ENCODE measurements at places on chromosomes 13 and 19.

DNA sequence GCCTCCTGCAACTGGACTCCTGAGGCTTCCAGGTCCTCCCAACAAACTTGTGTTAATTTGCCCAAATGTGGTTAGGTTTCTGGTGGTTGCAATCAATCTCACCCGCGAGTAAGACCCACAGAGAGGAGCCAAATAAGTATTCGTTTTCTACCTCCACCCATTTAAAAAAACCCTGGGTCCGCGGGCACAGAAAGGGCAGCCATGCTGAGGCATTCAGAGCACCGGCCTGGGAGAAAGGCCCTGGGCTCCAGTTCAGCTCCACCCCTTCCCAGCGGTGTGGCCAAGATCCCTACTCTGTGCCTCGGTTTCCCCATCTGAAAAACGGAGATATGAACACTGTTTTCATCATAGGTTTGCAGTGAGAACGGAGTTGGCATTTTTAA, 56.9 kb downstream of the PEPD start:
- H3K4me1 ChIP-seq = no peaks in the 10 kb centered on the region
- no peak for DNase-seq
- H3K4me3 ChIP-seq = no peak overlapping the region
- no peaks in the 10 kb centered on the region for H3K27me3 ChIP-seq

GRCh38 chr19:41356984-41357739, 3.4 kb upstream of the TGFB1 start:
- H3K4me3 ChIP-seq = no peak overlapping the region
- H3K4me1 ChIP-seq = peaks cover 8% of the 10 kb centered on the region
- H3K27me3 ChIP-seq = no peaks in the 10 kb centered on the region
- H3K27ac ChIP-seq = no peak overlapping the region
- H3K36me3 ChIP-seq = no peaks in the 10 kb centered on the region
- DNase-seq = no peak

DNA sequence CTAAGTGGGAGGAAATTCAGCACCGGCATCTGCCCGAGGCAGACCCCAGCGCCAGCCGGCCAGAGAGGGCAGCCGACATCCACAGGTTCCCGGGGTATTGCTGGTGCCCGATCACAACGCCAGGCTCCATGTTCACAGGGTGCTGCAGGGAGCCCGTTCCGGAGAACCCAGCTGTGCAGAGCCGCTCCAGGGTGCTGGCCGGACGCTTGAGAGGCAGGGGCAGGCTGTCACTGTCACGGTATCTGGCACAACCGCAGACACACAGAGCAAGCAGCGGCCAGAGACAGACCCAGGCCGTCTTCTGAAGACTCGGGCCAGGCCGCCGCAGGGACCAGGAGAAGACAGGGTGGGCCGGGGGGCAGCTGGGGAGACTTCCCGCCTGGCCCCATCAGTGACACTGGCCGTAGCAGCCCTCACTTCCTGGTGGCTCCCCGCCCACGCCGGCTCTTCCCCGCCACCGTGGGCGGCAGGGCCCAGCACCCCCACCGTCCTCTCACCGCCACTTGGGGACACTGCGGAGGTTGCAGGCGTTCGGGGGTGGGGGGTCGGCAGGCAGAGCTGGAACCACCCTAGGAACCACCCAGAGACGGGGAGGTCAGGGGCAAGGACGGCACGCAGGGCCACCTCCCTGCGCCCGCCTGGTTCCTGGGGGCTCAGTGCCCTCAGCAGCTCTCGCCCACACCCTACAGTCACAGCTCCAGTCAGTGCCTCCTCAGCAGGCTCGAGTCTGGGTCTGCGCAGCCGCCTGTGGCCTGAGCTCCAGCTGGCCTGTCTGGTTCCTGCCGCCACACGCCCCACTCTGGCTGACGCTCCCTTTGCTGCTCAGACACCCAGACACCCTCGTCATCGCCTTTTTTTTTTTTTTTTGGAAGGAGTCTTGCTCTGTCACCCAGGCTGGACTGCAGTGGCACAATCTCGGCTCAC, 3.8 kb downstream of the RNF126 start:
- H3K36me3 ChIP-seq = no peaks in the 10 kb centered on the region
- no peak for DNase-seq
- H3K4me3 ChIP-seq = peak overlapping the region; percentile 11
- H3K4me1 ChIP-seq = peaks cover 62% of the 10 kb centered on the region
- H3K27ac ChIP-seq = peak overlapping the region; percentile 8

DNA sequence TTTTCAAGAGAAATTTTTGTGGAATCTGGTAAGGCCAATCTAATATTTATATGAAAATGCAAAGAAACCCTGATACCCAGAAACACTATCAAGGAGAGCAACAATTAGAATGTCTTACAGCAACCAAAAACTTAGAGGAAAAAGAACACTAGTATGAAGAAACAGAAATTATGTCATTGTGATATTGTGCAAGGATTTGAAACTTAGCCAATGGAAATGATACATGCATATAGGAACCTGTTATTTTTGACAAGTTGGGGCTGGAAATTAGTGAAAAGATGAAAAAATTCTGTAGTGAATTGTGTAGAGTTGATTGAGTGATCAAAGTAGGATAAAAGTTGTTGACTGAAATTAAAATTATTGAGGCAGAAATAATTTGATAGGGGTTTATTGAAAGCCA, 792.6 kb upstream of the SLITRK6 start:
- no peaks in the 10 kb centered on the region for H3K36me3 ChIP-seq
- no peak for DNase-seq
- no peaks in the 10 kb centered on the region for H3K27me3 ChIP-seq
- no peaks in the 10 kb centered on the region for H3K4me1 ChIP-seq
- no peak overlapping the region for H3K4me3 ChIP-seq
- H3K27ac ChIP-seq = no peak overlapping the region

DNA sequence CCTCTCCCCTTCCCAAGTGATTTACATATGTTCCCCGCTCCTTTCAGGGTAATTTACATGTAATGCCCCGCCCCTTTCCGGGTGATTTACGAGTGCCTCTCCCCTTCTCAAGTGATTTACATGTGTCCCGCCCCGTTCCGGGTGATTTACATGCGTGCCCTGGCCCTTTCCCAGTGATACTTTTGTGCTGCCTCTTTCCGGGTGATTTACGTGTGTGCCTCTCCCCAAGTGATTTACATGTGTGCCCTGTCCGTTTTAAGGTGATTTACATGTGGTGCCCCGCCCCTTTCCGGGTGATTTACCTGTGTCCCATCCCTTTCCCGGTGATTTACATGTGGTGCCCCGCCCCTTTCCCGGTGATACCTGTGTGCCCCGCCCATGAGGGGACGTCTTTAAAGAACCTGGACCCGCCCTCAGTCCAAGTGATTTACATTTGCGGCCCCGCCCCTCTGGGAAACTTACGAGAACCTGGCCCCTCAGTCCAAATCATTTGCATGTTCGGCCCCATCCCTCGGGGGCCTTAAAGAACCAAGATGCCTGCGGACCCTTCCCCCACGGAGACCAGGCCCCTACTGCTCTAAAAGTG, 559 bp upstream of the LENG9 start:
- peak; percentile 99 for DNase-seq
- H3K36me3 ChIP-seq = no peaks in the 10 kb centered on the region
- H3K4me3 ChIP-seq = peak overlapping the region; percentile 64
- peaks cover 35% of the 10 kb centered on the region for H3K4me1 ChIP-seq
- H3K27ac ChIP-seq = peak overlapping the region; percentile 90

- no peaks in the 10 kb centered on the region for H3K27me3 ChIP-seq
- no peak overlapping the region for H3K27ac ChIP-seq
- H3K4me1 ChIP-seq = no peaks in the 10 kb centered on the region
Measured at GRCh38 chr13:94996445-94996844, 284.1 kb upstream of the SOX21 start.

GRCh38 chr19:48206397-48207093, 36.1 kb downstream of the ZSWIM9 start:
- H3K4me1 ChIP-seq = peaks cover 15% of the 10 kb centered on the region
- H3K27ac ChIP-seq = no peak overlapping the region
- no peaks in the 10 kb centered on the region for H3K27me3 ChIP-seq
- H3K36me3 ChIP-seq = no peaks in the 10 kb centered on the region

DNA sequence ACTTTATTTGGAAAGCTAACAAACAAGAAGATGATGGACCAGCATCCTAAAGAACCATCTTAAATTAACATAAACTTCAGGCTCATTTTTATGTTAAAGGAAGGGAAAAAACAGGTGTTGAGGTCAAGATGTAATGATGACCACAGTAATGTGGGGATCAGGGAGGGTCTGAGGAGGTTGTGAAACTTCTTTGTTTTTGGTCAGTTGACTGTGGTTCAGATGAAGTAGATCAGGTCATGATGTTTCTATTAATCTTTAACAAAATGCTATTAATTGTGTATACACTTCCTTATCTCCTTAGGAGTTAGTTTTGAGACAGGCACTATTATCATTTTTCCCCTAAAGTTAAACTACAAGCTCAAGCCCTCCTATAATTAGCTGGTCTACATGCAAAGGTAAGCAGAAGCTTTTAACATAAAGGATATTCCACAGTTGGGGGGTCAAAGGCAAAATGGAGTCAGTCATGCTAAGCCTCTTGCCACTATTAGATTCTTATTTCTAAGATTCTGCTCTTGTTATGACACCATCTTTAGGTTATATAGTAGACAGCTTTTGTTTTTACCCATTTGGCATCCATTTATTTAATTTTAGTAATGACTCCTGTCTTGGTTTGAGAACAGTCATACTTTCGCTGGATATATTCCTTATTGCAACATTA, 800.1 kb upstream of the PCDH9 start:
- H3K36me3 ChIP-seq = no peaks in the 10 kb centered on the region
- H3K4me1 ChIP-seq = no peaks in the 10 kb centered on the region
- DNase-seq = no peak
- H3K4me3 ChIP-seq = no peak overlapping the region

- H3K27ac ChIP-seq = no peak overlapping the region
- no peaks in the 10 kb centered on the region for H3K27me3 ChIP-seq
- peaks cover 24% of the 10 kb centered on the region for H3K4me1 ChIP-seq
- DNase-seq = no peak
Measured at GRCh38 chr13:32423592-32423991, 4.3 kb downstream of the N4BP2L1 start.

GRCh38 chr19:27971071-27971470, 1241.9 kb downstream of the UQCRFS1 start:
- no peaks in the 10 kb centered on the region for H3K4me1 ChIP-seq
- H3K27ac ChIP-seq = no peak overlapping the region
- H3K4me3 ChIP-seq = no peak overlapping the region

DNA sequence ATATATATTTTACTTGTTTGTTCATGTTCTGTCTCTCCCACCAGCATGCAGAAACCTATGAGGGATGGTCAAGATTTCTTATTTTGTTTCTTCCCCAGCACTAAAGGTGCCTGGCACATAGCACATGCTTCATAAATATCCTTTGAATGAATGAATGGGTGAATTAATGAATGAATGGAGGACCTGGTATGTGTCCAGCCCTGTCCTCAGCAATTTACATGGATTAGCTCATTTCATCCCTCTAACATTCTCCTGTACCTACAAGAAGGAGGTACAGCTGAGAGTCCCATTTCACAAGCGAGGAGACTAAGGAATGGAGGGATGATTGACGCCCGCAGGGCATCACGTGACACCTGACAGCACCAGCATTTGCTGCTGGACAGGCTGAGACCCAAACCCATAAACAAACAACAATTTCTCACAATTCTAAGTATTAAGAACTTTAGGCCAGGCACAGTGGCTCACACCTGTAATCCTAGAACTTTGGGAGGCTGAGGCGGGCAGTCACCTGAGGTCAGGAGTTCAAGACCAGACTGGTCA, 6.8 kb upstream of the BCAT2 start:
- no peak for DNase-seq
- no peaks in the 10 kb centered on the region for H3K36me3 ChIP-seq
- H3K4me1 ChIP-seq = peaks cover 19% of the 10 kb centered on the region
- H3K4me3 ChIP-seq = no peak overlapping the region
- H3K27me3 ChIP-seq = no peaks in the 10 kb centered on the region

DNA sequence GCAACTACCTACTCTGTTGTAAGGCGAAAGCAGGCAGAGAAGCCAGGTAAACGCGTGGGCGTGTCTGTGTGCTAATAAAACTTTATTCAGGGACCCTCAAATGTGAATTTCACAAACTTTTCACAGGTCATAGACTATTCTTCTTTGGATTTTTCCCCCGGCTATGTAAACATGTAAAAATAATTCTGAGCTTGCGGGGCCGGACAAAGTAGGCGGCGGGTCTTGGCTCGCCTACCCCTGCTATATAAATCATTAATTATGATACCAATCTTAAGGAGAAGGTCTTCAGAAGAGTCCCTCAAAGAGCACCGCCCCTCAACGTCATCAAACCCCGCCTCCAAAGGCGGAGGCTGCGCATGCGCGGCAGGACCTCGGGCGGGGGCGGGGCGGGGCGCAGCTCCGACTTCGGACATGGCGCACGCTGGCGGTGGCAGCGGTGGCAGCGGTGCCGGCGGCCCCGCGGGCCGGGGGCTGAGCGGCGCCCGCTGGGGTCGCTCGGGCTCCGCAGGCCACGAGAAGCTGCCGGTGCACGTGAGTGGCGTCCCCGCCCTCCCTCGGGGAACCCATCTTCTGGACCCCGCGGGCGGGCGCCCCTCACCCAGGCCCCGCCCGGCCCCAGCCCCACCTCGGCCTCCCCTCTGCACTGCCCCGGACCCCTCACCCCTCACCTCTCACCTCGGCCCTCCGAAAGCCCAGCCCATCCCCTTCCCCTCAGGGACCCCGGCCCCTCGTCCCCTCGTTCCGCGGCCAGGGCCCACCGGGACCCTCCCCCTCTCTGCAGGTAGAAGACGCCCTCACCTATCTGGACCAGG, at the start of gene SIN3B:
Gene SIN3B, plus strand, starts transcription at position 389 of the 812 bp plus-strand sequence. Its CDS starts 23 bp downstream, at position 412.
- peak within 1 kb of the TSS; percentile 89 for H3K4me3 ChIP-seq
- H3K4me1 ChIP-seq = peaks cover 35% of the 10 kb centered on the region
- H3K27ac ChIP-seq = peak within 1 kb of the TSS; percentile 90
- DNase-seq = no peak
- no peaks in the 10 kb centered on the region for H3K27me3 ChIP-seq
- H3K36me3 ChIP-seq = no peaks in the 10 kb centered on the region

Data from vagina (tissue), 2 donors.